ENCODE measurements at places on chromosomes 1 and 21.

DNA sequence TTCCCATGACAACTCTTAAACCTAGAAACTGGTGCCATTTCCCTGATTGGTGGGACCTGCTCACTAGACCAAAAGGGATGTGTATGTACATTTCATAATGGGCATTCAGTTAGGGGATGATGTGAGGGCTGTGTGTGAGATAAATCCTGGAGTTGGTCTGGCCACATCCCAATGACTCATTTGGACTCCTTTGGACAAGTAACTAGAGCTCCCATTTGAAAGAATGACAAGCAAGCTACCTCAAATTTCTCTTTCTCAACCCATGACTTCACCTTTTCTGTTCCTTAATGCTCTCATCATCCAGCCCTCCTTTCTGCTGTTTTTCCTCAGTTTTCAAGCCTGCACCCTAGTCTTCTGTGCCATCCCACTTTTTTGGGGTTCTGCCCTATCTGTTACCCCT, 27.9 kb downstream of the EBNA1BP2 start:
- no peak for DNase-seq

- DNase-seq = peak; percentile 13
These were observed 34.9 kb downstream of the TMCO4 start for GRCh38 chr1:19764848-19765247.

GRCh38 chr1:177558372-177558771, 387.6 kb downstream of the BRINP2 start:
- no peak for DNase-seq

- DNase-seq = no peak
These were observed 75.2 kb downstream of the KIFAP3 start for GRCh38 chr1:169999331-169999741.

DNA sequence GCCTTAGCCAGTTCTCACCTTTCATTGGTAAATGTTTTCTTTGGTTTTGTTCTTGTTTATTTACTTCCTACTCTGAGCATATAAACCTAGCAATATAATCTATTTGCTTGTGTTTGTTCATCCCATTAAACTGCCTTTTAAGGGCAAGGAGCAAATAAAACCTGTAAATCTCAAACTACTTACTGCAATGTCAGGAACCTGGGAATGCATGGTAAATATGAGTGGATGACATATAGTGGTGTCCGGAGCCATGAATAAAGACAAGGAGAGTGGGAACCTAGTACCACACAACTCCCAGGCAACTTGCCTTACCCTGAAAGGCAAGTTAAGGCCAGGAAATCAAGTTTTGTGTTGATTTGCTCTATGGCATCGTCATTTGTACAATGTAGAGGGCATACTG, 1133.7 kb upstream of the NCAM2 start:
- no peak for DNase-seq

GRCh38 chr1:64137412-64137803, 66.0 kb upstream of the UBE2U start:
- DNase-seq = no peak

GRCh38 chr1:160911925-160912324, 26.9 kb upstream of the ITLN1 start:
- DNase-seq = no peak

GRCh38 chr1:155003766-155004351, 1.3 kb downstream of the ZBTB7B start:
- DNase-seq = no peak

DNA sequence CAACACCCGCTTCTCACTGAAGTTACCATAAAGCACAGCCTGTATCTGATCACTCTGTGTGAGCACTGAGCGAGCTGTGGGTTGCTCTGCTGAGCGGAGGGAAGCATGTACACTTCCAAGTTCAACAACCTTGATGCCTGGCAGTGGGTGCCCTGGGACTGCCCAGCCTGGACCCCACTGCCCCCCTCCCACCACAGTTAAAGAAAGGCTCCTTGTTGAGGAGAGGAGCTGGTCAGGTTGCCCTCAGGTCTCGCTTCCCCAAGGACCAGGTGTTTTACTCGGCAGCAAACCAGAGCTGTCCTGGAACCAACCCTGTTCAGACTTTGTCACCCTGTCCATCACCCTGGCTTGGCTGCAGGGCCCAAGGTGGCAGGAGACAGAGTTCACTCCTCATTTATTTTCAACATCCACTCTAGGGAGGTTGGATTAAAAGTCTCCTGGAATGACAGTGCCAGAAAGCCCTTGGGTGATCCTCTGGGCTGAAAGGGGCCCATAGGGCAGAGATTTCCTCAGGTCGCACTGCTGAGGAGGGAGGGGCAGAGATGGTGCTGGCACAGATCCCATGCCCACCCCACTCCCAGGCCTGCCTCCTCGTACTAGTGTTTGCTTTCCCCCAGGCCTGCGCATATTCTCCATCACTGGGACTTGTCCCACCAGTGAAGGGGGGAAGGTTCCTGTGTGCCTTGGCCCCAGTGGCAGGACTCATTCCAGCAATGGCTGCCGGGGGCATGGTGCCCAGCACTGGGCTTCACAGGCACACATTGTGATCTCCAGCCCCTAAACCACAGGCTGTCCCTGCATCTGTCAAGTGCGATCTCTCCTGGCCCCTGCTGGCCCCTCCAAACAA, 101.7 kb downstream of the TRABD2B start:
- DNase-seq = no peak

GRCh38 chr1:111141245-111142220, 1.5 kb downstream of the CEPT1 start:
- no peak for DNase-seq

DNA sequence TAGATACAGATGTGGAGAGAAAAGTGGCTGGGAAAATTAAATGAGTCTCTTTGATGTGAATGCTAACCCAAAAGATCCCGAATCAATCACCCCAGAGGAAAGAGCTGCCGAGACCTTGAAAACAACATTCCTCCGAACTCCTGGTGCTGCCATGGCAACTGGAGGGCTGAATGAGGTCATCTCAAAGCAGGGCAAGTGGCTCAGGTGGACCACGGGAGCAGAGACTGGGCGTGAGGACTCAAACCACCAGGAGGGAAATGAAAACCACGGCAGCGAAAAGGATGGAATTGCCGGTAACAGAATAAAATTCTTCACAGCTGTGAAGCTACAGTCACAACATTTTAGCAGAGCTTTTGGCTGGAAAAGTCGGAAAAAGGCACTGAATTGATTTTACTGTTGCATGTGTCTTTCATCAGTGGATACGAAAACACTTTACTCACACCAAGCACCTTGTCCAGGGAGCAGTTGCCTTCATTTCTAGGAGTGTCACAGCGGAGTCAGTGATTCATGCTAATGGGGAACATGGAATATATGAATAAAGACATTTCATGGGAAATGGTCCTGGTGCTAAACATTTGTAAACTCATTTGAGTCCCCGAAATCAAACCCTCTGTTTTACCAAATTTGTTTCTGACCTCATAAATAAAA, 23.2 kb upstream of the BECN2 start:
- DNase-seq = no peak

DNA sequence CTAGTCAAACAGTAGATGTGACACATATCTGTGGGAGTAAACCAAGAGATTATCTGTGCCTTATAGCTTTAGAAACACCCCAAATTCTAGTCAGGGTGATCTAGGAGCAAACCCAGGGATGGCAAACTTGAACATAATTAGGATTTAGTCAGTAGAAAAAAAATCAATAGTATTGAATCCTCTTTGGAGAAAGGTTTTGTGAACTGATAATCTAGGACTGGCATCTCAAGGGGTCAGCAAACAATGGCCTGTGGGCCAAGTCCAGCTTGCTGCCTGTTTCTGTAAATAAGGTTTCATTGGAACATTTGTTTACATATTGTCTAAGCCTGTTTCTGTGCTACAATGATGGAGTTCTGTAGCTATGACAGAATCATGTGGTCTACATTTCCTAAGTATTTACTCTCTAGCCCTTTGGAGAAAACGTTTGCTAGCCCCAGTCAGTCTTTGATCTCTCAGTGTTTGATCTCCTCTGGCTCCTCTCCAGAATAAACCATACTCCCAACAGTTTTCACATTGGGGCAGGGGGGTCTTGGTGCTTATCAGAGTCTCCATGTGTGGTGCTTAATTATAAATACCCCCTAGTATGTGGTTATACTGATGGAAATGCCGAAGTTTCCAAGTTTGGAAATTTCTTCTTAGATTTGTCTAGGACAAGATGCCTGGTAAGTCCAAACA, 385.8 kb downstream of the NTNG1 start:
- DNase-seq = no peak

DNA sequence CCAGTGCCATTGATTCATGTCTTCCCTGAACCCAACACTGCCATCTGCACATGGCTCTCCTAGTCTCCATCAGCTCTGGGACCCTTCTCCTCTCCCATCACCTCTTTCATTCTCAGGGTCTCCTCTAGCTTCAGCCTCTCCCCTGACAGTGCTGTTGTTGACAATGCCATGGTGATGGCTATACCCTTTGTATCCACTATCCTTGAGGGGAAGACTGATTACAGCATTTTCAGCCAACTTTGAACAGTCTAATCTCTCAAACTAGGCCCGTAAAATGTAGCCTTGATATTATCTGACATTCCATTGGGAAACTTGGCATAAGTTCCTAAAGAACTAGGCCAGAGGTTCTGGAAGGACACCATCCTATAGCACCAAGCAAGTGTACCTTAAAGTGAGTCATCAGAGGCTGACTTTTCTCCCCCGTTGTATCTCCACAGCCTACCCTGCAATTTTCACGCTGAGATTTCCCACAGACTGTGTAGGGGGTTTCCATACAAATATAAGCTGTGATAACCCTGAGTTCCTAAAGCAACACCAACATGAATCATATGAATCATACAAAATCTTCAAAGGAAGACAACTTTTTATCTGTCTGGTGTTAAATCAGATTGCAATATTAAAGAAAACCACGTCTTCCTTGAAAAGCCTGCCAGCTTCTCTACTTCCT, 5.8 kb downstream of the HAO2 start:
- no peak for DNase-seq

- no peak for DNase-seq
These were observed 12.0 kb downstream of the SYT11 start for GRCh38 chr1:155871390-155871789.

DNA sequence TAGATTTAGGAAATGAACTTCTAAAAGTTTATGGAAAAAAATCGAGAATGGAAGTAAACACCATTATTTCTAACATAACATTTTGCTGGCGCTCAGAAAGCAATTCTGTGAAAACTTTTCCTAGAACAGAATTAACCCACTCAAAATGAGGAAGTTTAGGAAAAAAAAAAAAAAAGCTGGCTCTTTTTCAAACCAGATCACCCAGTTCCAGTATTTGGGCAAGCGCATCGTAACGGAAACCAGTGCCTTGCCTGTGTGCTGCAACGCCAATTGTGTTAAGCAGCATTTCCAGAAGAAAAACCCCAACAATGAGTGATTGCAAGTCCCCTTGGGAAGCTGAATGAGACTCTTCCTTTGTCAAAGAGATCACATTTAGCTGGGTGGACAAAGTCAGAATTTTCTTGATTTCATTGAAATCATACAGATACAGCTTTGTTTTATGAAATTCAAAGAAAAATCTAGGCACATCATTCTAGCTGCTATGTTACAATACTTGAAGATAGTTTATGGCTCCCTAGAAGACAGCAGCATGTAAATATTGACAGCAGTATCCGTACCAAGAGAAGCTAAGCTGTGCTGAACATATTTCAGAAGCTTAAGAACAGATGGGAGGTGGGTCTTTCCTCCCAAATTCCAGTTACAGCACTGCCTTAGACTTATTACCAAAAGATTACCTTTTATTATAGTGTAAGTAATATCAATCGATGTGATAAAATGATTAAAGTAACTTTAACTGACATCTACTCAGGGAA, 113.4 kb downstream of the ERG start:
- DNase-seq = no peak

DNA sequence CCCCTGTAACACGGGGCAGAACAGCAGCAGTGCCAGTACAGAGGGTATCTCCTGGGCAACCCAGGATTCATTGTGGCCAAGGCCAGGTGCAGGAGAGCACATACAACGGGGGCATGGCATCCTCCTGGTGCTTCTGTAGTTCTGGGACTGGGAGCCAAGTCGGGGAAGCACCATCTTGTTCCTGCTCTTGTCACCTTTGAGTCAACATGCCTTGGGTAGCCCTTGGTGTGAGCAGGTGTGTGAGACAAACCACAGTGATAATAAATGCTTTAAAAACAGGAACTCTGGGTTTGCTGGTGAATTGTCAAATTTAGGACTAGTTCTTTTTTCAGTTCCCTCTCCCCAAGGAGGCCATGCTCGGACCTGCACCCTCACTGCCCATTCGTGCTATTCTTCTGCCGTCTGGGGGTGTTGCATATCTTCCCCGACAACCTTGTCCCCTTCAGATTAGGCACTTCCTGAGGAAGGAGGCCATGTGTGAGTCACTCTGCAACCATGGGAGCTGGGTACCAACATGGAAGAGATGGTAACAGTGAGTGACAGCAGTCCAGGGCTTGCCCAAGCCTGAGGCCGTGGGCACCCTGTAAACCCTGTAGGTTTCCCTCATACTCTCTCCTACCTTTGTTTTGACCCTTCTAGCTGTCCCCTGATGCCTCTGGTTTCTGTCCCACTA, 150.2 kb downstream of the GRIK3 start:
- no peak for DNase-seq

GRCh38 chr1:21703318-21703963, 34.3 kb upstream of the RAP1GAP start:
- no peak for DNase-seq

GRCh38 chr21:45543371-45543709, 1.1 kb upstream of the SLC19A1 start:
- no peak for DNase-seq

- DNase-seq = no peak
These were observed 58.9 kb downstream of the TEX35 start for GRCh38 chr1:178571807-178572206.

DNA sequence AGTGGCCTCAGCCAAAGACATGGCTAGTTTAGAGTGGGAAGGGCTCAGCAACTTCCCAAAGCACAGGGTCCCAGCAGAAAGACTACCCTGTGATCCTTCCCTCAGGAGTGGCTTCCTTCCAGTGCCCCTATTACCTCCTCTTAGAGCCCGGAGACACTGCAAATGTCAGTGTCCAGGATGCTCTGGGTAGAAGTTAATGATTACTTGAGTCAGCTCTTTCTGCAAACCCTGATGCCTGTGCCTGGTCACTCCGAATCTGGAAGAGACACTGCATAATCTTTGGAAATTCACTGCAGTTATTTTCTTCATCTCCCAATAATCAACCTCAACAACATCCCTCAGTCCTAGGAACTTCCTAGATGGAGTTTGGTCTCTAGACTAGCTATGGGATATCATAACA, 27.2 kb upstream of the MGST3 start:
- DNase-seq = no peak

DNA sequence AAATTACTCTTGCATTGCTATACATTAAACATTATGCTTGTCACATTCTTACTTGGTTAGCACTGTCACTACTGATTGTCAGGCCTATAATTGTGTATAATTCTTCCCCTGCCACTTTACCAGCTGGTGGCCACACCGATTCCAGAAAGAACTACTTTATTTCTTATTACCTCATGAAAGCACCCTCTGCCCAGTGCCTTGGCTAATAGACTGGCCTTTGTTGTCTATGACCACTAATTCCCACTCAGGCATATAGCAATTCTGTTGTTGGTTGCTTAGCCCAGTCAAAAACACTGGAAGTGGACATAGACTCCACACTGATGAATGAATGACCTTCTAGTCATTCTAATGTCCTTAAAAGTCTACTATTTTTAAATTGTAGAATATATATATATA, 35.6 kb downstream of the MRPL39 start:
- no peak for DNase-seq

GRCh38 chr1:200778766-200779165, 40.1 kb downstream of the CAMSAP2 start:
- DNase-seq = no peak

All from stimulated activated CD4-positive, alpha-beta T cell treated with anti-CD3 and anti-CD28 coated beads, Interleukin-12 subunit alpha, Interleukin-12 subunit beta, amount 100 ng/mL, for 48 hours (primary cell).